ENCODE measurements at places on chromosomes 12 and 14.

DNA sequence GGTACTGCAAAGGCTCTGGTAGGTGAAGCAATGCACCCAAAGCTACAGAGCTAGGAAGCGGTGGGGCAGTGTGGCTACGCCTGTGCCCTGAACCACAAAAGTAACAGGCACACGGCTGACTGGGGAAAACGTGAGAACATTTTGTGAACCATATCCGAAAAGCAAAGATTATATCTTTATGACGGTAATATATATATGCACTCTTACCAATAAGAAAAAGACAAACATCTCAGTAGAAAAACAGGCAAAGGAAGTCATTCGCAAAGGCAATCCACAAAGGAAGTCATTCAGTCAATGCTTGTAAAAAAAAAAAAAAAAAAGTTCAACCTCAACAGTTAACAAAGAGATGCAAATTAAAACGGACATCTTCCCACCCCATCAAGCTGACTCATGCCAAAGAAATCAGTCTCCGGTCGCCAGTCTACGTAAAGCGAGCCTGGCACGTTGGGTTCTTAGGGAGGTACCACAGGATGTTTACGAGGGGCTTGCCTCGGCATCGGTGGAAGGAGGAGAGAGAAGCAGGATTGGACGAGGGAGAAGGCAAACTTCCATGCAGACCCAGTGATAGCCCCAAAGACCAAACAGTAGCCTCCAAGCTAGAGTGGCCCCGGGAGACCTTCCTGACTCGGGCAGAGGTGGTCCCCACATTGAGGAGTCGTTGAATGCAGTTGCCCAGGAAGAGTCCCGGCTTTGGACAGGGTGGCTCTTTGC, 39.4 kb upstream of the PPP2R5C start:
- DNase-seq: no peak

DNA sequence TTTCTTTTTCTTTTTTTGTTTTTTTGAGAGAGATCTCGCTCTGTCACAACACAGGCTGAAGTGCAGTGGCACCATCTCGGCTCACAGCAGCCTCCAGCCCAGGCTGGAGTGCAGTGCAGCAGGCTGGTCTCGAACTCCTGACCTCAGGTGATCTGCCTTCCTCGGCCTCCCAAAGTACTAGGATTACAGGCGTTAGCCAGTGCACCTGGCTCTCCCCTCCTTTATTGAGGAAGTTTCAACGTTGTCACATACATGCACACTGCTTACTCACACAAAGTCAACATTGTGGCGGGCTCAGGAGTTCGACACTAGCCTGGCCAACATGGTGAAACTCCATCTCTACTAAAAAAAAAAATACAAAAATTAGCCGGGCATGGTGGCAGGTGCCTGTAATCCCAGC, 32.0 kb downstream of the EAPP start:
- DNase-seq: no peak

- peak; percentile 58 for DNase-seq
Observed at GRCh38 chr12:51922762-51923505, 15.6 kb downstream of the ACVRL1 start.

DNA sequence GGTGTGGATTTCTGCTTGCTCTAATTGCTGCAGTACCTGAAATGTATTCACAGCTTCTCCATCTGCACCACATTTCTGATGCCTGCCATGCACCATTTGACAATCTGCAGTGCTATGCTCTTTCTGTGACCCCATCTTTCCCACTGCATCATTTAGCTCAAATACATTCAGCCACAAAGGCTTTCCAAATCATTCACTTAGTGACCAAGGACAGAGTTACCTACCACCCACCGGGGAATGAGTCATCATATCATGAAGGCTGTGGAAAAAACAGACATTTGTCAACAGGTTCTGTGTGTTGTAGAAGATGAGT, 465.5 kb upstream of the ATP2B1 start:
- no peak for DNase-seq

Data from fibroblast of skin of back (primary cell).